ENCODE measurements at places on chromosomes 5 and 9.
A peak's percentile ranks its signal among the peaks of the same experiment; 100 is the strongest.

DNA sequence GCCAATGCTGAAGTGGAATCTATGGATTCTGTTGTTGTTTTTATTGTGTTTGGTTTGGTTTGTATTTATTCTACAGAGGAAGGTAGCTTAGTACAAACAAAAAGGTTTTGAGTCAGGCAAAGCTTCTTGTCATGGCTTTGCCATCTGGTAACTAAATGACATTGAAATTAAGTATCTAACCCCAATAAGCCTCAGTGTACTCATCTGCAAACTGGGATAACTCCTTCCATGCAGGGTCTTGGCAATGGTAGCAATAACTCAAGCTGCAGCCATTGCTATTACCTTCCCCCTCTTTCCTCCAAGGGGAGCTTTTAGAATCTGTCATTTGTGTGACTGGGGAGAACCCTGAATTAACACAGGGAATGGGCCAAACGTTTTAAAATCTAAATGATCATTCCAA lies 79.7 kb downstream of the PLAC8L1 start:
- no peak for DNase-seq

GRCh38 chr9:109186857-109187520 lies 19.9 kb upstream of the FRRS1L start:
- DNase-seq, result no peak

DNA sequence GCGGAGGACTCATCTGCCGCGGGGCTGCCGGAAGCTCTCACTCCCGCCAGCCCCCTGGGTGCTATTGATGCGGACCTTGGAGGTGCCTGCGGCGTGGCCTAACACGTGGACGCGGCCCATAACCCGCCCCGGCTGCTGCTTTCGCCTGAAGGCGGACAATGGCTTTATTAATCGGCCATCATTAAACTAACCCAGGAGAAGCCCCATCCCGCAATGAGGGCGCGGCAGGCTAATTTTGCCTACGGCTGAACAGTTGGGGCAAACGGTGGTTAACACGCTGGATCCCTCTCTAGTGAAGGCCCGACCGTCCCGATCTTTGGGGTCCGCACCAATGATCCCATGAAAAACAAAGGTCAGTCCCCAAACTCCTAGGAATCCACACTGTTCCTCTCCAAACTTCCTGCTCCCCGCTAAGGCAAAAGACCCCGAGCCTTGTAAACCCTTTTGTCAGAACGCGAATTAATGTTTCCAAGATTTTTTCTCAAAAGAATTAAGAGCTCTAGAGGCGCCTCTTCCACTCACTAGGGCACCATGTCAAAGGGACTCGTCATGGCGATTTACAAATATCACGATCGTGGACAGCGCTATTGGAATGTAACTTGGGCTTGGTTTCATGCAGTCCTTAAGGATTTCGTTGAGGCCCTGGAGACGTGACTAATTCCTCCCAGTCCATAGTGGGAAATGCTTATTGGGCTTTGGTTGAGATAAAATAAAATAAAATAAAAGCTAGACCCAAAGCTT lies 193.1 kb downstream of the MEF2C start:
- DNase-seq, result no peak

GRCh38 chr9:112332674-112332976 lies 794 bp downstream of the PTBP3 start:
- no peak for DNase-seq

DNA sequence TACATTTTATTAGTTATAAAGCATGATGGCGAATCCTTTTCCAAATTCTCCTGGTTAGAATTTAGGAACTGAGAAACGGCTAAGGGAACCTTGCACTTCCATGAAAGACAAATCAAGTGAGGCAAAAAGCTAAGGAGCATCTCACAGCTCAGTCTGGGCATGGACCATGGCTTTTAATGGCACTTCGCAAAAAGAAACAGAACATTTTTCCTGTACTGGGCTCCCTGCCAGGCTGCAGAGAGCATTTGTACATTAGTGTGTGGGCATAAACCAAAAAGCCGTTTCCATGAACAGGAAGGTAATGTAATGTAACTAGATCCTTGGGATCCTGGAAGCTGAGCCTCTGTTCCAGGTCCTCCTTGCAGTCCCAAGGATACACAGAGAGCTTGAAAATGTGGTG lies 354.2 kb downstream of the MRPS30 start:
- no peak for DNase-seq

DNA sequence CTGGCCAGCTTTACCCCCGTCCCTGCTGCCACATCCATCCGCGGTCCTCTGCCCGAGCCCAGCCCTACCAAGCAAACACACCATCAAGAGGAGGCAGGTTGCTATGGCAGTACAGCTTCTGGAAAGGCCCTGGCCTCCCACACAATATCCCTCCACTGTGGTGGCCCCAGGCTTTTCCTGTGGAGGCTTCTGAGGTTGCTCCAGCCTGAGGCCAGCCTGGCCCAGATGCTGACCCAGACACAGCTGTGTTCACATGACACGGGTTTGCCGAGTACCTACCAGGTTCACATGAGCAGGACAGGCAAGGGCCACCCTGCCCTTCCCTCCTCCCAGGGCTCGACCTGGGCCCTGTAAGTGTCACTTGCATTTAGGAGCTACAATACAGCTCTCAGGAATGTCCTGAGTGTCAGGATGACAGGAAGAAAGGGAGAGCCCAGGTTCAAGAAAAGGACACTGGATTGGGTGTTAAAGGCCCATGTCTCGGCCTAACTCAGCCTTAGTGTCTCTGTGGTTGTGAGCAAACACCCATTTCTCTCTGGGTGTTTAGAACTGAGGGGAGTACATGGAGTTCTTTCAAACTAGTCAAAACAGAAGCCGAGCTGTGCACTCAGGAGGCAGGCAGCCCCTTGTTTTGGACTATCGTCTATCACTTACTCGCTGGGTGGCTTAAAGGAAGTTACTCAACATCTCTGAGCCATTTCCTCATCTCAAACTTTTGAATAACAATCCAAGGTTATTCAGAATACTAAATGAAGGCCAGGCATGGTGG lies 40.2 kb downstream of the NAIF1 start:
- peak; percentile 34 for DNase-seq

GRCh38 chr5:142301540-142301939 lies 23.3 kb downstream of the SPRY4 start:
- no peak for DNase-seq
